ENCODE measurements at places on chromosomes 4 and X.
A peak's percentile ranks its signal among the peaks of the same experiment; 100 is the strongest.

DNA sequence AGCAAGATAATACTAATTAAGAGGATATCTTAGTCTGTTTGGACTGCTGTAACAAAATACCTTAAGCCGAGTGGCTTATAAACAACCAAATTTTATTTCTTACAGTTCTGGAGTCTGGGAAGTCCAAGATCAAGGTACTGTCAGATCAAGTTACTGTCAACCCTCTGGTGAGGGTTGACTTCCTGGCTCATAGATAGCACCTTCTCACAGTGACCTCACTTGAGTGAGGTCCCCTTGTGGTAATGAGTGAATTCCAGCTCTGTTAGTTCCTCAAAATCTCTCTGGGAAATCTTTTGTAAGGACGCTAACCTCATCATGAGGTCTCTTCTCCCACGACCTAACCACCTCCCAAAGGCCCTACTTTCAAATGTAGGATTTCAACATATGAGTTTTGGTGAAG is 36.9 kb upstream of the ADGRA3 start:
- no peak for DNase-seq

- no peak for DNase-seq
Measured at GRCh38 chr4:47945930-47946726, 31.7 kb upstream of the NFXL1 start.

- no peak for DNase-seq
Measured at GRCh38 chr4:83870328-83870950, 334.5 kb downstream of the GPAT3 start.

- DNase-seq, result peak; percentile 34
Measured at GRCh38 chr4:98662626-98663225, 4.3 kb upstream of the TSPAN5 start.

DNA sequence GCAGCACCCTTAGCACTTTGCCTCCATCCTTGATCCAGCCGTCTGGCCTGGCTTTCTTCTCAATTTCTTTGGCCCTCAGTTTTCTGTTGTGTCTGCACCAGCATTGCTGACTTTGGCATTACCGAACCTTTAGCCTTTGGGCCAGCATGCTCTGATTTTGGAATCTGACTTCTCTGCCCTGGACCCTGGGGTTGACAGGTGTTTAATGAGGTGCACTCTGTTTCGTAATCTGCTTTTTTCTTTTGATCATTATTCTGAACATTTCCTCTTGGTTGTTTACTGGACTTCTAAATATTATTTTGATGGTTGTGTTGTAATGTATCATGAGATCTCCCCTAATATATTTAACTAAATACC is 71.5 kb upstream of the ENPP6 start:
- no peak for DNase-seq

- DNase-seq, result peak; percentile 95
Measured at GRCh38 chr4:1579901-1580691, 104.0 kb downstream of the FAM53A start.

DNA sequence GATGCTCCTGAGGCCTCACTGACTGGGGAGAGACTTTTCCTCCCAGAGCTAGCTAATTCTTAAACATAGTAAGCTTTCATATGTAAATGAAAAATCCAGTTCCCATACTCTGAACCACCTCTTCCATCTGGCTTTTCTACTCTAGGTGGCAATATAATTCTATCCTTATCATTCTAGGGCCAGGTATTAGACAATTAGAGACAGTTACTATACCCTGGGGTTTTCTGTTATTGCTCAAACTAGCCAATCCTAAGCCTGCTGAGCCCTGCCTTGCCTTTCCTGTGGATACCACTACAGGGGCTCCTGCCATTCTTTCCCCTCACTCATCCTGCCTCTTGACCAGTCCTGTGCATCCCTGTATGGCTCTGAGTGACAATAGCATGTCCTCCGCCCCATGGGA is 552.0 kb downstream of the STIM2 start:
- DNase-seq, result no peak

DNA sequence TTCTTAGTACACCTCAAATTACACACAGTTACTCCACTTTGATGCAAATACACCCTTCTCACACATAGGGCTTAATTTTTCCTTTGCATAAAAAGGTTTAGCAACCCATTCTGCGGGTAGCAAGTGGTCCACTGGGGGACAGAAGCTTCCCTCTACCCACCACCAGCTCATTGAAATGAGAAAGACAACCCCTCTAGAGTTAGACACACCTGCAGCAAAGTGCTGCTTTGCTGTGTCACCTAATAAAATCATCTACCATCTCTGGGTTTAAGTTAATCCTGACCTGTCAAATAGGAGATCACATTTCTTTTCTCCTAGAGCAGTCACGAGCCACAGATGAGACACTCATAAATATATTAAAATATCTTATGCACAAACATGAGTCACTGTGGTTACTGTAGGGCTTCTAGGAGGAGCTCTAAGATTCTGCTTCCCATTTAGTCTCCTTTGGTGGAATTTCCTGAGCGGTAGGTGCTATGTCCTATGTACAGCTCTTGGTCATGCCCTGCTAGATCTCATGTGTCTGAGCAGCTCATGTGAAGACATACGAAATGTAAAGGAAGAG is 11.9 kb downstream of the BMX start:
- no peak for DNase-seq

DNA sequence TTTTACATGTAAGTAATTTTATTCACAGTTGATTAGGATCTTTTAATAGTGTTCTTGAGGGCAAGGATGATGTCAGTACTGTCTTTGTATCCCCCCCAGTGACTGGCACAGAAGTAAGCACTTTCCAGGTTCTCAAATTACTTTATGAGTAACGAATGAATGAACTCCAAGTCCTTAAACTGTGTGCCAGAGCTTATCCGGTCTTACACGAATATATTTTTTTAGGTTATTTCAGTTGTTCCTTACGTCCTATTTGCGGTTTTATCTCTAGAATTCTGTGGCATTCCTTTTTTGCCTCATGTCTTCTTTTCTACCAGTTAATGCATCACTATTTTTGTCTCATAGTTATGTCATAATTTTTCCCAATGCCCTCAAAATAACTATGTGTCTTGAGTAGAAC is 106.9 kb upstream of the MID1IP1 start:
- DNase-seq, result no peak

GRCh38 chrX:95893636-95894035 is 791.0 kb upstream of the DIAPH2 start:
- DNase-seq, result no peak

DNA sequence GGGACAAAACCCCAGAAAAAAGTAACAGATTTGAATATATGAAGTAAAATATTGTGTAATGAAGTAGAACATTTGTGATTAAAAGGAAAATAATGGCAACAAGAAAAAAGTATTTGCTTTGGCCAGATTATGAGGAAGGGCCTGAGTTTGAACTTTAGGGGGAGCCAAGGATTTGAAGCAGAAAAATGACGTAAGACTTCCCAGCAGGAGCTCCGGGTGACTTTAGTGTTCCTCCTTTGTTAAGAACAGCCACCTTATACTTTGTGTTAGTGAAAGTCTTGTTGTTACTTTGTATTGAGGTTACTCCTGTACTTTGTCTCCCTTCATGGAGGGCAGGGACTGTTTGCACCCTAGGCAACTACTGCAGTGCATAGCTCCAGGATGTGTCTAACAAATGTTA is 41.1 kb downstream of the DCUN1D4 start:
- no peak for DNase-seq

- no peak for DNase-seq
Measured at GRCh38 chrX:123860983-123861382, 1.1 kb downstream of the XIAP start.

Measured in stimulated activated naive CD4-positive, alpha-beta T cell (primary cell).